Thyroid gland (tissue), 4 donors: ENCODE measurements at places on chromosomes 4 and X.
A peak's percentile ranks its signal among the peaks of the same experiment; 100 is the strongest.

DNA sequence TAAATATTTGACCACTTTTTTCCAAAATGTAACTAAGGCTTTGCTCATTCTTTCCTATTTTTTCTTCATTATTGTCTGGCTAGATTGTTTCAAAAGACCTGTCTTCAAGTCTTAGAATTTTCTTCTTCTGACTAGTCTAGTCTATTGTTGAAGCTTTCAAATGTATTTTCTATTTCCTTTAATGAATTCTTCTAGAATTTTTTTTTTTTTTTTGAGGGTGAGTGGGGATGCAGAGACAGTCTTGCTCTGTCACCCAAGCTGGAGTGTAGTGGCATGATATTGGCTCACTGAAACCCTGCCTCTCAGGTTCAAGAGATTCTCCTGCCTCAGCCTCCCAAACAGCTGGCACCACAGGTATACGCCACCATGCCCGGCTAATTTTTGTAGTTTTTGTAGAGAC is 141.4 kb downstream of the TET2 start:
- no peak overlapping the region for H3K27ac ChIP-seq
- DNase-seq, result no peak
- no peaks in the 10 kb centered on the region for H3K36me3 ChIP-seq
- H3K4me3 ChIP-seq, result no peak overlapping the region

- no peak for DNase-seq
- no peaks in the 10 kb centered on the region for H3K27me3 ChIP-seq
- H3K27ac ChIP-seq, result no peak overlapping the region
- no peak overlapping the region for H3K4me3 ChIP-seq
Observed at GRCh38 chr4:93633721-93634120, 194.8 kb upstream of the ATOH1 start.

DNA sequence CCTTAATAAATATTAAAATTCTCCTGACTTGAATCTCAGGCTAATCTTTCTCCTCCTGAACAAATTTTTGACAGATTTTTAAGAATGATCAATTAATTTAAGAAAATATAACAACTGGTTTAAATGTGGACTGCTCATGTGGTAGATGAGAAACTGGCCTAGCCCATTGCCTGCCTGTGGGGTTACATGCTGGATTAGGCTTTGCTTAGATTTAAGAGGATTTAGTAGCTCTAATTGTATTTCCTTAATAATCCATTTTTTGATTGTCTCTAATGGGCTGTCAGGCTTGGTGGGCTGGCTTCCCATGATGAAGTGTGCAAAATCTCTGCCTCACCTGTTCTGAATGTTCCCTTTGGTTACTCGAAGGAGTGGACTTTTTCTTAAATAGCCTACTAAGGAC is 27.8 kb upstream of the LIMCH1 start:
- H3K27ac ChIP-seq, result no peak overlapping the region
- H3K4me3 ChIP-seq, result no peak overlapping the region
- H3K27me3 ChIP-seq, result no peaks in the 10 kb centered on the region
- H3K4me1 ChIP-seq, result peaks cover 19% of the 10 kb centered on the region
- no peaks in the 10 kb centered on the region for H3K36me3 ChIP-seq

- no peaks in the 10 kb centered on the region for H3K36me3 ChIP-seq
- H3K4me1 ChIP-seq, result no peaks in the 10 kb centered on the region
- no peaks in the 10 kb centered on the region for H3K27me3 ChIP-seq
- no peak overlapping the region for H3K4me3 ChIP-seq
- peak; percentile 53 for DNase-seq
Observed at GRCh38 chrX:82973646-82974045, 534.4 kb upstream of the POU3F4 start.

DNA sequence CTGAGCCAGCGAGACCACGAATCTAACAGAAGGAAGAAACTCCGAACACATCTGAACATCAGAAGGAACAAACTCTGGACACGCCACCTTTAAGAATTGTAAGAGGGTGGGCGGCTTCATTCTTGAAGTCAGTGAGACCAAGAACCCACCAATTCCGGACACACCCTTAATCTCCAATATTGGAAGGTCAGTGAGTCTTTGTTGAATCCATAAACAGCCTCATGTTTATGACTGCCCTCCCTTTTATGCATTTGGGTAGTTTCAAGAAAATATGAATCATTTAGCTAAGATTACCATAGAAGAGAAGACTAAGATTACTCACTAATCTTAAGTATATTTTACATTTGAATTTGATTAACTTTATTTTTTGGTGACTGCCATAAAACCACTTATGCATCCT is 48.5 kb downstream of the VCX2 start:
- H3K36me3 ChIP-seq, result no peaks in the 10 kb centered on the region
- no peak for DNase-seq
- H3K27ac ChIP-seq, result no peak overlapping the region
- H3K4me3 ChIP-seq, result no peak overlapping the region
- H3K4me1 ChIP-seq, result no peaks in the 10 kb centered on the region
- no peaks in the 10 kb centered on the region for H3K27me3 ChIP-seq

- H3K27ac ChIP-seq, result no peak overlapping the region
- no peak for DNase-seq
- H3K36me3 ChIP-seq, result no peaks in the 10 kb centered on the region
- H3K4me3 ChIP-seq, result no peak overlapping the region
- peaks cover 4% of the 10 kb centered on the region for H3K4me1 ChIP-seq
- no peaks in the 10 kb centered on the region for H3K27me3 ChIP-seq
Observed at GRCh38 chrX:110286106-110286505, 31.8 kb downstream of the AMMECR1 start.

DNA sequence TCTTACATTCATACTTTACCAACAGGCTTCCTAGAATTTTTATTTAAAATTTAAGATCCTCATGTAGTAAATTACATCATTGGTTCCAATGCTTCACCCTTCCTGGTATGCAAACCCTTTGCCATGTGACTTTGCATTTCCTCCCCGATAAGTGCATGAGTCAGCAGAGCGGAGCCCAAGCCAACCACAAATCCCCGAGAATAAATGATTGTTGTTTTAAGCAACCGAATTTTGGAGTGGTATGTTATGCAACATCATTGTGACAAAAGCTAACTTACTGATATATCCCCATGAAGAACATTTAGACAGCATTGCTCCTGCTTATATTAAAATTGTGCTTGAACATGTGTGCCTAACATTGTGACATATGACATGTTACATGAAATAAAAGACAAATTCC is 199.4 kb upstream of the DDX53 start:
- no peaks in the 10 kb centered on the region for H3K4me1 ChIP-seq
- no peaks in the 10 kb centered on the region for H3K36me3 ChIP-seq
- no peaks in the 10 kb centered on the region for H3K27me3 ChIP-seq
- no peak overlapping the region for H3K4me3 ChIP-seq

- no peaks in the 10 kb centered on the region for H3K4me1 ChIP-seq
- no peaks in the 10 kb centered on the region for H3K27me3 ChIP-seq
- no peak overlapping the region for H3K27ac ChIP-seq
- no peak for DNase-seq
- no peak overlapping the region for H3K4me3 ChIP-seq
Observed at GRCh38 chr4:187484186-187484585, 511.4 kb upstream of the ZFP42 start.

- DNase-seq, result no peak
- no peak overlapping the region for H3K4me3 ChIP-seq
- no peaks in the 10 kb centered on the region for H3K27me3 ChIP-seq
- H3K4me1 ChIP-seq, result no peaks in the 10 kb centered on the region
- H3K36me3 ChIP-seq, result no peaks in the 10 kb centered on the region
Observed at GRCh38 chr4:93876754-93877153, 48.2 kb downstream of the ATOH1 start.
